ENCODE measurements at places on chromosomes 12 and 14.

GRCh38 chr14:74240794-74241651 is 1.8 kb downstream of the VSX2 start:
- DNase-seq, result no peak

DNA sequence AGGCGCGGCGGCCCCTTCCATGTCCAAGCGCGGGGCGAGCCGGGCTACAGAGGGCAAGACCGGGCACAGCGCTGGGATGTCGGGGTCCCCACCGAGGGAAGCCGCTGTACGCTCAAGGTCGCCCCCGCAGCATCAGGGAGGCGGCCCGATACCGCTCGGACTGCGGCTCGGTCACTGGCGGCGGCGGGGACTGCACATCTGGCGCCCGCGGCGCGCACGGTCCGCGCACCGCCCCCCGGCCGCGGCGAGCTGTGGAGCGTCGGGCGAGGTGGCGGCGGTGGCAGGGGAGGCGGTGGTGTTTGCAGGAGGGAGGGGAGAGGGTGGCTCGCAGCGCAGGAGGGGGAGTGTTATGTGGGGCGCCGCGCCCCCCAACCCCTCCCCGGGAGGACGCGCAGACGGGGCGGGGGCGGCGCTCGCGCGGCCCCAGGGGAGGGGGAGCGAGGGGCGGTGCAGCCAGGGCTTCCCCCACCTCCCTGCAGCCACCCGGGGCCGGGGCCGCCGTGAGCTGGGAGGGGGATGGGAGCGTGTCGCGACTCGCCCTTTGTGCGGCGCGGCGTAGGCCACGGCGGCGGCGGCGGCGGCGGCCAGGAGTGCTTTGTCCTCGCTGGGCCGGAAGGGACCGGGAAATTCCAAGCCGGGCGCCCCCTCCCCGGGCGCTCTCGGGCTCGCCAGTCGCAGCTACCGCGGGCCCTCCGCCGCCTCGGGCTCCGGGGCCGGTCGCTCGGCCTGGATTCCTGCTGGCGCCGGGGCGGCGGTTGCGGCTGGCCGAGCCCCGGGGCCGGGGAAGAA is at the start of gene NUAK1:
Gene NUAK1, minus strand, starts transcription at position 322 of the 789 bp plus-strand sequence. Its CDS starts 301 bp downstream, at position 21.
- no peak for DNase-seq

DNA sequence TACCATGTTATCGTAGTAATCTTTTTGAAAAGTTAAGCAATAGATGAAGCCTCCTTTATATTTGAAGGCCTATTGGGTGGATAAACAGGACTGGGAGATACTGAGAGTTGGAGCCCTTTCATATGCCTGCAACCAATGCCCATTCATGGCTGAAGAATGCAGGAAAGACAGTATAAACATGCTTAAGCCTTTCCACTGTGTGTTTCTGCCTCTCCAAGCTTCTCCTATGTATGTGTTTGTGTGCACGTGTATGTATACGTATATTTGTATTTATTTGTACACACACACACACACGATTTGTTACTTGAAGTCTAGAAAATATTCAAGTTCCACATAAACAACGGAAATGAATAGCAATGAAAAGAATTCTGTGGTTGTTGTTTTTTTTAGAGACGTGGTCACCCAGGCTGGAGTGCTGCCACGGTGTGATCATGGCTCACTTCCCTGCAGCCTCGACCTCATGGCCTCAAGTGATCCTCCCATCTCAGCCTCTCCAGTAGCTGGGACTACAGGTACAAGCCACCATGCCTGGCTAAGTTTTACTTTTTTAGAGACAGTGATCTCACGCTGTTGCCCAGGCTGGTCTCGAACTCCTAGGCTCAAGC is 1453.5 kb downstream of the AACS start:
- no peak for DNase-seq

DNA sequence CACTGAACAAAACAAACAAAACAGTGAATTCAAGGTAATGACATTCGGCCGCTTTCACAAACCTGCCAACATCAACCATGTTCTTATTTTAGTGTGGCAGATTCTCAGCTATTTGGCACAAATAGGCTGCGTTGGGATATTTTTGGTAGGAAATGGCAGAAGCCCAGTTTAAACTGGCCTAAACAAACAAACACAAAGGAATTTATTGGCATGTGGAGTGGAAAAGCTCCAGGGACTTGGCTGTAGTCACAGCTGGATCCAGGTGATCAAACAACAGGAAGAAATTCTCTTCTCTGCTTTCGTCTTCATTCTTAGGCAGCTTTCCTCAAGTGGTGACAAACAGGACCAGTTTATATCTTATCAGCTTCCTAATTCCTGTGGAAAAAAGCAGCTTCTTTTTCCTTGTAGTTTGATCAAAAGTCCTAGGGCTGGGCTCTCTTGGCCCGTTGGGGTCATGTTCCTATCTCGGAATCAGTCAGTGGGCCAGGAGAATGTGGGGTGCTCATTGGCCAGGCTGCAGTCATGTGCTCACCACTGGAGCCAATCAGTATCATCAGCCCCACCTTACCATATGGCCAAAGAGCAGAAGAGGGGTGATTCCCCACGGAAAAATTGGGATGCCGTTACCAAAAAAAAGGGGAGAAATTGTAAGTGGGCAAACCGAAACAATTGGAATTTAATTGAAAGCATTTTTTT is 22.6 kb downstream of the C12orf75 start:
- DNase-seq, result no peak

DNA sequence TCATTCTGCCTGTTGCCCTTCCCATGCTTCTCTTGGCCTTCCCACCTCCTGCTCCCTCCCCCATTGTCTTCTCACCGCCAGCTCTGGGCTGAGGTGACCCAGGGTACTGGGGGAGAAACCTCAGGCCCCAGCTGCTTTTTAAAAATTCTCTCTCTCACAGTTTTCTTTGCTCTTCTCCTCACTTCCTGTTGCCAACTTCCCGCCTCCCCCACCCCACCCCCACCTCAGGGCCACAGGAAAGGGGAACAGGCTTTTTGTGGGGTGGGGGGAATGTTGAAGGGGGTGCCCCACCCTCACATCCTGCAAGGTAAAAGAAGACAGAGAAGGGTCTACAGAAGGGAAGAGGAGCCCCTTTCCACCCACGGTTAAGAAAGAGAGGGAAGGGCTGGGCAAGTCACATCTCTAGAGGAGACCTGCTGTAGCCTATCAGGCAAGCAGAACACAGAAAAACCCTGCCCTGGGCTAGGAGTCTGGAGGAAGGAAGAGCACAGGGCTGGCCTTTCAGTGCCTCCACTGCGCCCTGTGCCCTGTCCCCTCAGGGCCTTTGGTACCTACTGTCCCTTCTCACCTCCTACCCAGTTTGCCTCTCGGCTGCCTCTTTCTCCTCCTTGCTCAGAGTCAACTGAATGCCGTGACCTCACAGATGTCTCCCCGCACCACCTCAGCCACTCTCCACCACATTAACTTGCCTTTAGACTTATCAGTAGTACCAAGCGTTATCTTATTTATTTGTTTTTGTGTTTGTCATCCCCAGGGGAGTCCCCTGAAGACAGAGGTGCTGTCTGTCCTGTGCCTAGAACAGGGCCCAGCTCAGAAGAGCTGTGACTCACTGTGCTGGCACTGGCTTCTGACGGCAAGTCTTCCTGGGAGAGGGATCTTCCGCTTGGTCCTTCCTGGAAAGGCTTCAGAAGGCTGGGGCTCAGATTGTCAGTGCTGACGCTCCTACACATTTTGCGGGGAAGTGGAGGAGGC is 1.7 kb downstream of the ARHGAP9 start:
- no peak for DNase-seq

GRCh38 chr12:10227648-10228047 is 15.0 kb downstream of the GABARAPL1 start:
- DNase-seq, result no peak

- DNase-seq, result no peak
Observed at GRCh38 chr12:47870175-47870781, 34.5 kb downstream of the VDR start.

DNA sequence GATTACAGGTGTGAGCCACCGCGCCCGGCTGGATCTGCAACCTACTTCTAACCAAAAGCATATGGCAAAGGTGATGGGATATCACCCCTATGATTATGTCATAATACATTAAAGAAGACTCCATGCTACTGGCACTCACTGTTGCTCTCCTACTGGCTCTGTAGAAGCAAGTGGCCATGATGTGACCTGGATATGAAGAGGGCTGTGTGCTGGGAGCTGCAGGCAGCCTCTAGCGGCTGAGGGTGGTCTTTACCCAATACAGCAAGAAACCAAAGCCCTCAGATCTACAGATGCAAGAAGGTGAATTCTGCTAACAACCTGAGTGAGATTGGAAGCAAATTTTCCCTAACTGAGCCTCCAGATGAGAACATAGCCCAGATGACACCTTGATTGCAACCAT is 34.2 kb upstream of the TRIM9 start:
- DNase-seq, result no peak

- DNase-seq, result no peak
Observed at GRCh38 chr12:121794534-121795033, 1.1 kb upstream of the RHOF start.

DNA sequence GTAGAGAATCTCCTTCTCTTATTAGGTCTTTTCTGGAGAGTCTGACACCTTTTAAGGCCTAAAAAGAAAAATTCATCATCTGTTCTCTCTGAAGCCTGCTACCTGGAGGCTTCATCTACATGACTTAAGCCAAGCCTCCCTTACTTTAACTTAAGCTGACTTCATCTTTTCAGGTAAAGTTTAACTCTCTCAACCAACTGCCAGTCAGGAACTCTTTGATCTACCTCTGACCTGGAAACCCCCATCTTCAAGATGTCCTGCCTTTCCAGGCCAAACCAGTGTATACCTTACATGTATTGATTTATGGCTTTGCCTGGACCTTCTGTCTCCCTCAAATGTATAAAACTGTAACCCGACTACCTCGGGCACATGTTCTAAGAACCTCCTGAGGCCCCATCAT is 17.5 kb downstream of the GSTZ1 start:
- no peak for DNase-seq

DNA sequence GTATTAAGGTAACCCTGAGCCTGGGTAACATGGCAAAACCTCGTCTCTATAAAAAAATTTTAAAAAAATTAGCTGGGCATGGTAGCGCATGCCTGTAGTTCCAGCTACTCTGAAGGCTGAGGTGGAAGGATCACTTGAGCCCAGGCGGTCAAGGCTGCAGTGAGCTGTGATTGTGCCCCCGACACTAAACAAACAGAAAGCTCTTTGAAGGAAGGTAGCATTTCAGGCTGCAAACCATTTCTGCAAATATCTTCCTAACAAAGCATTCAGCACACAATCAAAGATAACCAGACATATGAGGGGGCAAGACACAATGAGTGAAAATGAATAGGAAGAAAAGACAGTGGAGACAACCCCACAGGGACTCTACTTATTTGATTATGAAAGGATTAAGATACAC is 118.7 kb downstream of the PRIMA1 start:
- no peak for DNase-seq

DNA sequence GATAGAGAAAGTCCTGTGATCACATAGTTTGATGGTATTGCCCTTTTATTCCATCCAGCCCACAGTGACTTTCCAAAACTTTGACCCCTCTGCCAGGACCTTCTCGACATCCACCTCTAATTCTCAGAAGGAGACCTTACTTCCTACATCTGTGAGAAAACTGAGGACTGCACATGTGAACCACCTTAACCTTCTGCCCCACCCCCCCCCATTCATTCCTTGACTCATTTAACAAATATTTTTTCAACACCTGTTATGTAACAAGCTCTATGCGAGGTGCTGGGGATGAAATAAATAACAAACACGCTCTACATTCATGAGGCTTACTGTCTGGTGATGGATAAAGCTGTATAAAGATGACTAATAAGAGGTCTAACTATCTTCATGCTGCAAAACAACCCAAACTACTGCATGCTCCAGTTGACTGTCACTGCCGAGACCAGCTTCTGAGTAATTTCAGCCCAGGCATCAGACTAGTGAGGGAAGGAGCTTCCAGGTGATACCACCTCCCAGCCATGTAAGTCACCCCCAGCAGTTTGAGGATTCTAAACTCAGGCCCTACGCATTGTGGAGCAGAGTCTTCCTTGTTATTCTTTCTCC is 1.9 kb upstream of the HAL start:
- DNase-seq, result no peak

GRCh38 chr12:113643177-113643974 is 171.7 kb upstream of the LHX5 start:
- DNase-seq, result no peak

DNA sequence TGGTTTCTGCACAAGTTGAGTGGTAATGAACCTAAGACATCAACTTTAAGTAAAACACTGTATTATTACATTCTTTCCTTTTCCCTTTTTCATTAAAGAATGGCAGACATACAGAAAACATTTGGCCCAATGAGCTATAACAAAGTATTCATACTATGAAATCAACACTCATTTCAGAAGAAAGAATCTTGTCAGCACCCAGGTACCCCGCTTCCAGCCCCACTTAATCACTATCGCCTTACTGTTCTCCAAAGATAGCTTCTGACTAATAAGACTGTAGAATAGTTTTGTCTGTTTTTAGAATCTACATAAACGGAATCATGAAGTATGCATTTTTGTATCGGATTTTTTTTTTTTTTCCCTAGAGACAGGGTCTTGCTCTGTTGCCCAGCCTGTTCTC is 9.5 kb downstream of the CNTN1 start:
- DNase-seq, result no peak

GRCh38 chr12:132323171-132324010 is 6.0 kb downstream of the GALNT9 start:
- DNase-seq, result no peak

GRCh38 chr12:122182887-122183587 is at the start of gene LRRC43:
Gene LRRC43, plus strand, starts transcription at chr12:122183123. Its CDS starts 22 bp downstream, at chr12:122183145.
- DNase-seq, result no peak

- DNase-seq, result no peak
Observed at GRCh38 chr12:33000016-33000415, 103.4 kb upstream of the PKP2 start.

DNA sequence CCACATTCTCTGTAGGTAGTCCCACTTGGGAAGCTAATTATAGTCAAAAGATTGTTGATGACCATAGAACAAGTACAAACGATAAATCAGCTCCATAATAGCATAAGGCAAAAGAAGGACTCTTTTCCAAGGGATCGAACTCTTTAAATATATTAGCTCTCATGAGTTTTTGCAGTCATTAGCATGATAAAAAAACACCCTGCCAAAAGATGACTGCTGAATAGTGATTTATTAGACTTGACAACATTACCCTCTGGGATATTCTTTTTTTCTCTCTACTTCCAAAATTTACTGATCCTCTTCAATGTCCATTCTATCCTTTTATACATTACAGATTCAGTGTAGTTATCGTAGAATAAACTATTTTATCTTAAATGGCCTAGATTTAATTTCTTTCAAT is 14.2 kb downstream of the EPYC start:
- no peak for DNase-seq

DNA sequence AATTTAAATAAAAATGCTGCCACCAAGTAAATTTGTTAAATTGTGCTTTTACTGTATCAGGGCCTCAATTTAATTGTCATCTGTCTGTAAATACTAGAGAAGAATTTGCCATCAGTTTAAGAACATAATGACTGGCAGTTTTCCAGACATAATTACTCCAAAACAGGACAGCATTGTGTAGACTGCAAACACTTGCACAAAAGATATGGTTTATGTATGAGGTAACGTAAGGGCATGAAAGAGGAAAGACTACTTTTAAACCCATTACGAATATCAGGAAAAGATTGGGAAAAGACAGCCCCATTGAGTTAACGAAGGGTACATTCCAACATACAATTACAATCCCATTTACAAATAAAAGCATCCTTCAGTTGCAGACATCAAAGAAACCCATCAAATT is 59.8 kb upstream of the KRR1 start:
- DNase-seq, result no peak

Data from AG04449 (cell line).